ENCODE measurements at places on chromosomes 4 and X. TPM values are rescaled to one million over a fixed set of nuclear protein-coding genes. Genes with fewer than 3 reads are reported as not detected.

Gene RBM46
- total RNA-seq: not detected

Gene FAM236C
- not detected for total RNA-seq

Gene FHL1
- total RNA-seq: 106 TPM

Gene TMEM192
- total RNA-seq: 7.9 TPM

Gene CFAP299
- total RNA-seq: 1.7 TPM

Gene CTAG1B
- not detected for total RNA-seq

Gene UNC5C
- total RNA-seq: under 0.01 TPM

Gene GLUD2
- 2.0 TPM for total RNA-seq

Gene ARHGAP6
- total RNA-seq: 5.2 TPM

Gene GPAT3
- 30.2 TPM for total RNA-seq

Gene HSD17B10
- 60.2 TPM for total RNA-seq

Gene DUX4
- total RNA-seq: not detected

Gene KIT
- 0.89 TPM for total RNA-seq

Gene CT45A5
- total RNA-seq: not detected

Gene DKK2
- total RNA-seq: 0.25 TPM

Gene SLC25A4
- total RNA-seq: 15.9 TPM

Gene PI4K2B
- 54.1 TPM for total RNA-seq

Gene SSX4
- not detected for total RNA-seq

Gene EDA
- 1.1 TPM for total RNA-seq

Gene GPRIN3
- 0.12 TPM for total RNA-seq

Gene GPR143
- total RNA-seq: not detected

Gene TRAM1L1
- total RNA-seq: 4.6 TPM

Gene CEP135
- 15.2 TPM for total RNA-seq

Gene GLOD5
- total RNA-seq: not detected

Gene CFAP47
- 0.12 TPM for total RNA-seq

Gene CLIC2
- total RNA-seq: 6.2 TPM

Gene HAND2
- 22.7 TPM for total RNA-seq

Gene ASB11
- not detected for total RNA-seq

Gene EFHC2
- 0.50 TPM for total RNA-seq

Gene PASD1
- total RNA-seq: not detected

Gene PF4V1
- total RNA-seq: 0.33 TPM
